GM23248 (cell line): ENCODE measurements at places on chromosomes 4 and X.
A peak's percentile ranks its signal among the peaks of the same experiment; 100 is the strongest.

DNA sequence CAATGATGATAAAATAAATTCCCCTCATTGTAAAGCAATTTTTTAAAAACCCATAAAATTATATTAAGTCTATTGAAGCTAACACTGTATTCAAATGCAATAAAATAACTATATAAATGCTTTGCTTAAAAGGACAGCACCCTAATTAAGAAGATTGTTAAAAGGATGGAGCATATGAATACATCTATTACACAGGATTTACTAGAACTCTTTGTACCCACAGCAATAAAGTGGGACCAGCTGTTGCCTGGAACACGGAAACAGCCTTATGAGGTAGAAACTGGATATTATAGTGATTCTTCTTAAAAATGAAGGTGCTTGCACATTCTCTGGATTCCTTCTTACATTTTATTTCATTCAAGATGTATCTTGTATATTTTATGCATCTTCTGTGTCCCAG, 298.7 kb upstream of the KLF3 start:
- H3K27ac ChIP-seq: no peak overlapping the region
- peaks cover 6% of the 10 kb centered on the region; the same call in 1 of the 2 replicates for H3K4me1 ChIP-seq
- no peaks in the 10 kb centered on the region for H3K36me3 ChIP-seq
- no peak for DNase-seq
- H3K27me3 ChIP-seq: no peaks in the 10 kb centered on the region; the same call in 1 of the 2 replicates

GRCh38 chrX:10633722-10634121, 13.3 kb upstream of the MID1 start:
- H3K4me3 ChIP-seq: peak overlapping the region; percentile 46
- peaks cover 33% of the 10 kb centered on the region for H3K4me1 ChIP-seq
- peak; percentile 86 for DNase-seq
- no peaks in the 10 kb centered on the region for H3K36me3 ChIP-seq
- no peaks in the 10 kb centered on the region for H3K27me3 ChIP-seq
- H3K27ac ChIP-seq: peak overlapping the region; percentile 90

DNA sequence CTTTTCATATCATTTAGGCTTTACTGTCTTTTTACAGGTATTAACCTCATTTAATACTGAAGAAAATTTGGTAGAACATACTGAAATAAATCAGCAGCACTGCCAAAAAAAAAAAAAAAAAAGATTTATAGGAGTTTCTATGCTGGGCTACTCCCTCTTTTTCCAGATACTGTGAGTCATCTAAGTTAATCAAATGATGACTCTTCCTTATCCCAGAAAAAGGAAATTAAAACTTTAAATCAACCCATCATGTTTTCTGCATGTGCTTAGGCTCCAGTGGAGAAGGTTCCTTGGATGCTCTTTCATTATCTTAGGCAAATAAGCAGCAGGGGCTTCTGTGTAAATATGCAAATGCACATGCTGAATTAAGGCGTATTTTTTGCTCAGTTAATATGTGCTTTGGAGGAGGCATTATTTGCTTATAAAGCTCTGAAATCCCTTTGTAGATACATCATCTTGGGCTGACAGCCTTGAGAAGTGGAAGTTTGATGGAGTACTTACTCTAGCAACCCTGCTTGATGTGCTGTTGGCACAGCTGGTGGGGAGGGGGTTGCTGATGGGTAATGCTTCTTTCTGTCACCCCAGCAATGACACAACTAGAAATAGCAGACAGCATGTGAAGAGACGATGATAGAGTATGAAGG, 136.1 kb downstream of the C4orf33 start:
- H3K4me1 ChIP-seq: no peaks in the 10 kb centered on the region
- H3K27ac ChIP-seq: no peak overlapping the region
- H3K36me3 ChIP-seq: no peaks in the 10 kb centered on the region

- H3K27me3 ChIP-seq: no peaks in the 10 kb centered on the region
- no peaks in the 10 kb centered on the region for H3K36me3 ChIP-seq
- H3K27ac ChIP-seq: no peak overlapping the region
- 0 out of 2 replicates have a peak, but pooled peaks cover 4% of the 10 kb centered on the region for H3K4me1 ChIP-seq
- peak; percentile 83 for DNase-seq
These were observed 33.2 kb upstream of the OCIAD2 start for GRCh38 chr4:48939785-48940184.

DNA sequence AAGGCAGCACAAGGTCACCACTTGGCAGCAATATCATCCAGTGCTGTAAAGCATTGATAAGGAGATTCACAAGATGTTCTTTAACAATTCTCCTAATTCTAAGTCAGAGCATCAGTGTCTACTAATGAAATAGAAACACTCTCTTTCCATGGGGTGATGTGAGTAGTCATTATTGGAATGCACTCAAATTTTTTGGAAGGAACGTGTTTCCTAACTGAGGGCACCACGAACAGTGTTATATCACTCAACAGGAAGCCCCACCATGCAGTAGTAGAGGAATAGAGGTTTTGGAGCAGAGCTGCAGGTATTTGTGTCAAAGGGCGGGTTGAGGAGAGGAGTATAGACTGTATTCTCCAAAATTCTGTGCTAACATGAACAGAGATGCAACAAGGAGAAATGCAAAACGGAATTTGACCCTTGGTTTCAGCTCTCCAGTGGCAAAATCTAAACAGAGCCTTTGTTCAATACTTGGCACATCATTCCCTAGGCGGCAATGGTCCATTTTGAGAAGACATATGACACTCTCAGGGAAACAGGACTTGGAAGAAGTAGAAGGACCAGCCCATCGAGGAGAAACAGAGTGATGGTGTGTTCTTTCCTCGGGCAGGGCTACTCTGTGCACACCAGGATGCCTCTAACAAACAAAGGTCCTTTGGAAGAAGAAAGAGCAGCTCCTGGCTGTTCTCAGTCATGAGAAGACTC, 98.9 kb downstream of the CPEB2 start:
- H3K27me3 ChIP-seq: no peaks in the 10 kb centered on the region
- DNase-seq: peak; percentile 68
- no peak overlapping the region for H3K27ac ChIP-seq
- peaks cover 10% of the 10 kb centered on the region for H3K4me1 ChIP-seq

GRCh38 chr4:56575820-56576429, 70.3 kb downstream of the ARL9 start:
- peaks cover 9% of the 10 kb centered on the region; the same call in 1 of the 2 replicates for H3K27me3 ChIP-seq
- no peaks in the 10 kb centered on the region for H3K4me1 ChIP-seq
- no peak overlapping the region for H3K27ac ChIP-seq
- H3K36me3 ChIP-seq: no peaks in the 10 kb centered on the region

- no peak for DNase-seq
- H3K4me3 ChIP-seq: no peak overlapping the region
- no peaks in the 10 kb centered on the region; the same call in 1 of the 2 replicates for H3K4me1 ChIP-seq
- 0 out of 2 replicates have a peak, but pooled peaks cover 5% of the 10 kb centered on the region for H3K27me3 ChIP-seq
These were observed 1.1 kb downstream of the RNF212 start for GRCh38 chr4:1112174-1112820.

- no peaks in the 10 kb centered on the region for H3K36me3 ChIP-seq
- peak; percentile 62 for DNase-seq
- H3K27ac ChIP-seq: no peak overlapping the region
- peaks cover 45% of the 10 kb centered on the region for H3K4me1 ChIP-seq
- H3K27me3 ChIP-seq: no peaks in the 10 kb centered on the region
These were observed 209.1 kb upstream of the HCCS start for GRCh38 chrX:10902001-10902400.

GRCh38 chr4:79466621-79467020, 58.6 kb upstream of the GK2 start:
- DNase-seq: peak; percentile 71
- H3K27me3 ChIP-seq: no peaks in the 10 kb centered on the region
- H3K27ac ChIP-seq: no peak overlapping the region
- no peaks in the 10 kb centered on the region for H3K36me3 ChIP-seq
- no peak overlapping the region for H3K4me3 ChIP-seq

GRCh38 chr4:20017070-20017776, 234.5 kb upstream of the SLIT2 start:
- no peaks in the 10 kb centered on the region for H3K36me3 ChIP-seq
- peak; percentile 86 for DNase-seq

DNA sequence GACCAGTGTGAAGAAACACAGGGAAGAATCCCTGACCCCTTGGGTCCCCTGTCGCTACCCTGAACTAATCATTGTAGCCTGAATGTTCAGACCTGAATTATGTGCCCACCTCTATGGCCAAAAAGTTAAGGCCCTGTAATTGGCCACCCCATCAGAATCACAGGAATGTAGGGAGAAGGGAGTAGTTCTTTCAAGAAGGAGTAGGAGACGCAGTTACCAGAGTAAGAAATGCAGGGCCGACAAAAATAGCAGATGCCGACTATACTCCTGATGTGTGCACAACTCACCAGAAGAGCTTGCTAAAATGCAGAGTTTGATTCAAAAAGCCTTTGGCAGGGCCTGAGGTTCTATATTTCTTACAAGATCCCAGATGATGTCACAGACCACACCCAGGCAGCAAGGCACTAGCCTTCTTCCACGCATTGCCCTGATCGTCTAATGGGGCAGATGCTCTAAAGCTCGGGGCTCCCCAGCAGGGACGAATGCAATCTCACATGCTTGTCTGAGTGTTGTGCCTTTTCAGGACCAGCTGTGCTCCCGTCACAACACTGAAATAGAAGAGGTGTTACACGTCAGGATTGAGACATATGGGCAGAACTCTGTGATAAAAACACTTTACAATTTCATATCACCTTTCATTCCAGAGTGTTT, 161.0 kb upstream of the FAM241A start:
- 0 out of 2 replicates have a peak, but pooled peaks cover 6% of the 10 kb centered on the region for H3K4me1 ChIP-seq
- H3K4me3 ChIP-seq: no peak overlapping the region
- peak; percentile 7 for DNase-seq
- no peaks in the 10 kb centered on the region for H3K36me3 ChIP-seq
- H3K27ac ChIP-seq: no peak overlapping the region

DNA sequence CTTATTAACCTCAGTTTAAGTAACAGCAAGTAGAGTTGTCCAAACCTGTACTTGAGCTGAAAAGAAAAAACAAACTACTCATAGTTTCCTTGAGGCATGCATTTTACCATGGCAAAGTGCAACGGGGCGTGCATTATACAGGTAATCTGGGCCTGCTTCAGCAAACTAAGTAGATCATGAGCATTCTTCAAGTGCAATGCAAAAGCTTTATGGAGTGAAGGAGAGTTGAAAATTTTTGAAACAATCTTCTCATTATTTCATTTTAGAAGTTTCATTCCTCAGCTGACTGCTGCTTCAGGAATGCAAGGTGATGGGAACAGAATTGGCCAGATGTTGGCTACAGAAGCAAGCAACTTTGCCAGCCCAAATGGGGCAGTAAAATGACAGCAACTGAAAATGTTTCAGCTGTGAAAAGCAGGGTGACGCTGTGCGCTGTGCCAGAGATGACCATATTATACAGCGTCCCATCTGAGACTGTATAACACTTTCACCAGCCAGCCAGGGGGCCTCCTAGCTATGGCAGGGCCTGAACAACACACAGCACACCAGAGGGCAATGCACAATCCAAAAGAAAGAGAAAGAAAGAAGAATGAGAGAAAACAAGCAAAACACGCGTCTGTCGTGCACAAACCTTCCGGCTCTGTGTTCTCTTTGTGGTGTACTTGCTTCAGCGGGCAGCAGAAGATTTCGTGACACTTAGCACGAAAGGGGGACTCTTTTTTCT, 145.5 kb upstream of the FGF13 start:
- H3K4me3 ChIP-seq: no peak overlapping the region
- H3K36me3 ChIP-seq: no peaks in the 10 kb centered on the region
- peak; percentile 26 for DNase-seq
- no peaks in the 10 kb centered on the region for H3K27me3 ChIP-seq
- no peak overlapping the region for H3K27ac ChIP-seq

DNA sequence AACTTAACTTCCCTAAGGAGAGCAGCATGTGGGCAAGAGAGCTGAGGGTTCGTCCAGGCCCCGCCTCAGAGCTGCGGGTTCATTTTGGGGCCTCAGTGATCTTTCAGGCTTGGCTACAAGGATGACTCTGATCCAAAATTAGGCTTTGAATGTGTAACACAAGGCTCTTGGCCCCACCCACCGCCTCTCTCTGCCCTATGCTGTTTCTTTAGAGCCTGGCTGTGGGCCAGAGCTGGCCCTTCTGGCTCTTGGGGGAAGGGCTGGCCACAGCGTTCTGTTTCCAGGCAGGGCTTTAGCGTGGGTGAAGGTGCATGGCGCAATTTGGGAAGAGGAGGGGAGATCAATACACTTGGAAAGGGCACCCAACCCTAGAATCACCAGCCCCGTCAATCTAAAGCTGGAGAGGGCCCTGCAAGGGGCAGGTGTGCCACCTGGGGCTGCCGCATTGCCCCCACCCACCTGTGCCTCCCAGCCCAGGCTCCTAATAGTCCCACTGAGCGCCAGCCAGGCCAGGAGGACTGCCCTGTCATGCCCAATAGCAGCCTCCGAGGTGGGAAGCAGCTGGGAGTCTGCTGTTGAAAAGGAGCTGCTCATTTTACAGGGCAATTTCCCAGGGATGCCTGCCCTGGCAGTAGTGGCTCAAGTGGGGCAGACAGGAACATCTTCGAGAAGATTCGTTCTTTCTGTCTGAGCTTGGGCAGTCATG, 84.5 kb upstream of the MAML3 start:
- H3K27ac ChIP-seq: peak overlapping the region; percentile 91
- peak overlapping the region; percentile 61; the same call in 1 of the 2 replicates for H3K4me3 ChIP-seq
- peaks cover 31% of the 10 kb centered on the region for H3K4me1 ChIP-seq
- peak; percentile 94 for DNase-seq

GRCh38 chrX:68919707-68920106, 90.9 kb downstream of the EFNB1 start:
- no peaks in the 10 kb centered on the region for H3K36me3 ChIP-seq
- H3K27me3 ChIP-seq: no peaks in the 10 kb centered on the region
- H3K27ac ChIP-seq: no peak overlapping the region
- H3K4me1 ChIP-seq: no peaks in the 10 kb centered on the region
- DNase-seq: no peak

DNA sequence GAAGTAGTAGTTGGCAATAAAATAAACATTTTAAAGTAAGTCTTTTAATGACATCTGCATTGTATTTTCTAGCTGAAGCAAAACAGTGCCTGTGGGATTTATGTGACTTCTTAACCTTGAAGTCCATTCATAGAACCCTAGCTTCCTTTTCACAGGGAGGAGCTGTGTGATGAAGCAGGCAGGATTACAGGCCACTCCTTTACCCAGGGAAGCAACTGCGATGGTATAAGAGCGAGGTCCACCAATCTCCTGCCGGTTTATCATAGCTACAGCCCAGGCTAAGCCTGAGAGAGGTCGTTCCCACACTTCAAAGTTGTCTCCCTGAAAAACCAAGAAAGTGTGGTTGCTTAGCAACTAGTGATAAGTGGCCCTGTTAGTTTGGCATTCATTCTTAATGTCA, 7.0 kb downstream of the RPL36A start:
- H3K4me1 ChIP-seq: 0 out of 2 replicates have a peak, but pooled peaks cover 7% of the 10 kb centered on the region
- no peak for DNase-seq
- H3K36me3 ChIP-seq: peaks cover 3% of the 10 kb centered on the region; the same call in 1 of the 2 replicates

GRCh38 chr4:152309418-152309817, 226.5 kb downstream of the FBXW7 start:
- H3K27ac ChIP-seq: no peak overlapping the region
- H3K4me1 ChIP-seq: 0 out of 2 replicates have a peak, but pooled peaks cover 3% of the 10 kb centered on the region
- no peaks in the 10 kb centered on the region for H3K36me3 ChIP-seq
- H3K27me3 ChIP-seq: no peaks in the 10 kb centered on the region

- peaks cover 52% of the 10 kb centered on the region for H3K36me3 ChIP-seq
- peak overlapping the region; percentile 32 for H3K27ac ChIP-seq
- no peak overlapping the region for H3K4me3 ChIP-seq
- H3K4me1 ChIP-seq: peaks cover 37% of the 10 kb centered on the region
- DNase-seq: peak; percentile 81
These were observed 133.9 kb downstream of the AFAP1 start for GRCh38 chr4:7805533-7806337.

- DNase-seq: no peak
- H3K27ac ChIP-seq: no peak overlapping the region
- no peaks in the 10 kb centered on the region for H3K4me1 ChIP-seq
- peaks cover 7% of the 10 kb centered on the region; the same call in 1 of the 2 replicates for H3K27me3 ChIP-seq
- no peaks in the 10 kb centered on the region for H3K36me3 ChIP-seq
- no peak overlapping the region for H3K4me3 ChIP-seq
These were observed 69.7 kb upstream of the PPARGC1A start for GRCh38 chr4:23959396-23960148.
